Pancreas (tissue), 10 donors: ENCODE measurements at places on chromosomes 12 and 14. TPM values are rescaled to one million over a fixed set of nuclear protein-coding genes. Genes with fewer than 3 reads are reported as not detected.
A peak's percentile ranks its signal among the peaks of the same experiment; 100 is the strongest.

DNA sequence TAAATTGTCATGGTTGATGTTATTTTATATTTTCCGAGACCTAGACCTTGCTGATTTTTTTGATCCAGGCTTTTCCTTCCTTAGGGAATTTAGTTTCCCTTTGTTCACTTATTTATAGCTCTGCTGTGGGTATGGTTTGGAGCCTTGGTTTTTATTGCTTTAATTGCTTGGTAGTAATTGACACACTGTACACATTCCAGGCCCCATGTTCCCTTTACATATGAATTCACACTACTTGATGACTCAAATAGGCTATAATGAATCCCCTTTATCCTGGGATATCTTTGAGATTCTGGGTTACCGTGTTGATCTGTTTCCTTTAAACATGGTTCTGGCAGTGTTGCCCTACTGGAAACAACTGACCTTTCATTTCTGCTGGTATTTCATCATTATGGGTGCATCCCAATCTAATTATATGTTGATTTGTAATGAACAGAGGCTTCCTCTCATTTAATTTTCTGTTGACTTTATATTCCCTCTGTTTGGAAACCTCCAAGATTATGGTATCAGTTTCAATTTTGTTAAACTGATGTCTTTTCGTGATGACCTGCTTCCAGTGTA is 424.0 kb downstream of the RAD51B start:
- H3K27me3 ChIP-seq = no peaks in the 10 kb centered on the region
- H3K4me1 ChIP-seq = peaks cover 65% of the 10 kb centered on the region
- H3K36me3 ChIP-seq = no peaks in the 10 kb centered on the region
- DNase-seq = no peak
- H3K27ac ChIP-seq = peak overlapping the region; percentile 83
- H3K4me3 ChIP-seq = no peak overlapping the region

DNA sequence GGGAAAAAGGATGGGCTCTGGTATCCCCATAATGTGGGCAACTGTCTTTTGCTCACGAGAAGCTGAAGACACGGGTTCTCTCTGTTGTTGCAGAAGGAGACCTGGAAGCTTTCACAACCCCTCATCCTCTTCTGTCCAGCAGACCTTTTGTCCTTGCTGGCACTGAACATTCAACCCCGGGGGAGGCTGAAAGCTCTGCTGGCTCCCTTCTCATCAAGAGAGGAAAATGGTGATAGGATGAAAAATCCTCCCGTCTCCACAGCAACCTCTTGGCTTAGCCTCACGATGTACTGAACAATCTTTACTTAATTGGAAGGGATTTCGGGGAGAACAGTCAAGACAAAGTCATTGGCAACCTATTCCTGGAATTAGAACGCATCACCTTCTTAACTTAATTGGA is 39.0 kb downstream of the ELK3 start:
- no peak overlapping the region for H3K27ac ChIP-seq
- no peak overlapping the region for H3K4me3 ChIP-seq
- no peak for DNase-seq
- H3K27me3 ChIP-seq = no peaks in the 10 kb centered on the region
- H3K36me3 ChIP-seq = no peaks in the 10 kb centered on the region

GRCh38 chr14:61151251-61151650 is 129.9 kb downstream of the TMEM30B start:
- no peaks in the 10 kb centered on the region for H3K27me3 ChIP-seq
- DNase-seq = no peak

DNA sequence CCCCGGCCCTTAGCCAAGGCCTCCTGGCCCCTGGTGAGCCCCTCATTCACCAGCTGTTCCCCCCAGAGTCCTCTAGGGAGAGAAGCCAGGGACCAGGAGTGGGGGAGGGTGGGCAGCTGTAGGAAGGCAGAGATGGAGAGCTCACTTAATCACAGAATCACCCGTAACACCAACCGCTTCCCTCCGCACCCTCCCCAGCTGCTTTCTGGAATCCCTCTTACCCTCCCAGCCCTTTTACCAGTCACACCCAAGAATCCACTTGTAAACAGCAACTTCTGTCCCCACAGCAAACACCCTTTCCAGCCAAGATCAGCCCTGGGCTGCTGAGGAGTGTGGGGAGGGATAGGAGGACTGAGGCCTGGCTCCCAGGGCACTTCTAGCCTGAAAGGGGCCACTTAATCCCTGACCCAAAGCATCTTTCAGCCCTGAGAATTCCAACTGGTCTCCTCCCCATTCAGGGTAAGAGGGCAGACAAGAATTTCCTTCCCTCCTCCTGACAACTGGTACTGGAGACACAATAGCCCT is 18.8 kb downstream of the NCKAP5L start:
- no peaks in the 10 kb centered on the region for H3K4me1 ChIP-seq
- DNase-seq = no peak
- H3K27ac ChIP-seq = no peak overlapping the region
- no peak overlapping the region for H3K4me3 ChIP-seq
- peaks cover 5% of the 10 kb centered on the region for H3K36me3 ChIP-seq

DNA sequence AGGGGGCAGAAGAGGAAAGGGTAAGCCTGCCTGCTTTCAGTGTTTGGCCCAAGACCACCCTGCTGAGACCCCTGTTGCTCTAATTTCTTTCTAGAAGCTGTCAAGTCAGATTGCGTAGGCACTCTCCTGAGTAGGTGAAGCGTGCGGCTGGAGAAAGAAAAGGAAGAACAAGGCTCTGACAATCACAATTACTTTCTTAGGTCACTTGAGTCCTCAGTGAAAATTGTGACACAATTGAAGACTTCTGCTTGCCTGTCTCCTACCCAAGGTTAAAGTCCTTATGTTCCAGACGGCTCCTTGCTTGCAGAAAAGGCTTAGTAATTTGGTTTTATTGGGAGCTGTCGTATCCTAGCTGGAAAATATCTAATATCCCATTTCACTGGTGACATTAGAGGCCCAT is 721 bp upstream of the CTSG start:
- H3K27ac ChIP-seq = no peak overlapping the region
- H3K4me3 ChIP-seq = no peak overlapping the region
- H3K4me1 ChIP-seq = no peaks in the 10 kb centered on the region
- H3K27me3 ChIP-seq = no peaks in the 10 kb centered on the region

DNA sequence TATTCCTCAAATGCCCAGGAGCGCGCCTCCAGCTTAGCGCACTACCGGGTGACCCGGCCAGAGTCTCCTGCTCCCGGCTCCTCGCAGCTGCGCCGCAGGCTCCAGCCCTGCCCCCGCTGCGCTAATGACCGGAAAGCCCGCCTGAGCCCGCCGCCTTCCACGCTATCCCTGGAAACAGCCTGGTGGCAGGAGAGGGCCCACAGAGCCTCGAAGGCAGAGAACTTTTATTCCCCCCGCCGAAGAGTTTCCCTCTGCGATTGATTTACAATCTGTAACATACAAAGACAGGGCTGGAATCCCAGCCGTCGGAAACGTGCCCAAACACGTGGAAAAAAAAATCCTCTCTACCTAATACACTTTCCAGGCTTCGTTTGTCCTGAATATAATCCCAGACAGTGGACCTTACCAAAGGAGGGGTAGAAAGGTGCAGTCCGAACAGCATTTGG is 1.5 kb downstream of the COL2A1 start:
- no peak overlapping the region for H3K27ac ChIP-seq
- no peaks in the 10 kb centered on the region for H3K36me3 ChIP-seq
- H3K4me1 ChIP-seq = peaks cover 32% of the 10 kb centered on the region

DNA sequence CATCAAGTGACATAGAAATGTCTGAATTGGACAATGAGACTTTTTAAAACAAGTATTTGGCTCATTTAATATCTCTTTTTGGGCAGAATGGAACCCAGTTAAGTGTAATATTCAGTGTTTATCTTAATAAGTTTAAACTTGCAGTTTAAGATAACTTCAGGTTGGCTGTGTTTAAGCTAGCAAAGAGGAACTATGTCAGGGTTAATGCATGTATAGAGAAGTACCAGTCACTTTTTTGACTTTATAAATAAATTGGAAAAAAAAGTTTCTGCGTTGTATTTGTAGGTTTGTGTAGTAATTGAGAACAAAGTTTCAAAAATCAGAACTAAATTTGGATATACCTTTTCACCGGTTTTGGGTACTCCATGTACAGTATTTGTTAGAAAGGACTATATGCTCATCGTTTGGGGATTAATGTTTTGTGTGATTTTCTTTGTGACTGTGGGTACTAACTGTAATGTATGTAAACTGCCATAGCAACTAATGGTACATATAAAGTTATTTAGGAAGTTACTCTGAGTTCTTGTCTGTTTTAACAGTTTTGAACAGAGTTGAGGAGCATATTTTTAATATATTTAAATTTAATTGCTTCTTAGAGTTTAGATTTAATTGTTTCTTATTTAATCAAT is 4.5 kb downstream of the HMGA2 start:
- H3K27me3 ChIP-seq = no peaks in the 10 kb centered on the region
- no peak overlapping the region for H3K4me3 ChIP-seq
- peaks cover 5% of the 10 kb centered on the region for H3K4me1 ChIP-seq
- H3K27ac ChIP-seq = no peak overlapping the region

The GPR84 gene
- 0.09 TPM for polyA plus RNA-seq

The MSI1 gene
- polyA plus RNA-seq = 3.0 TPM

The ALX1 gene
- not detected for polyA plus RNA-seq
